Left hindlimb (tissue), 1 donor: ENCODE measurements at places on chromosomes 16 and 17.

GRCh38 chr17:80833952-80834892 lies 157.4 kb upstream of the CHMP6 start:
- peak; percentile 81 for DNase-seq

- DNase-seq: no peak
These were observed 17.0 kb downstream of the MAP1LC3B start for GRCh38 chr16:87409153-87409552.

GRCh38 chr17:39011907-39012468 lies 44.8 kb upstream of the FBXO47 start:
- no peak for DNase-seq

- DNase-seq: no peak
These were observed 23.5 kb downstream of the CFAP97D1 start for GRCh38 chr17:43803758-43804157.

DNA sequence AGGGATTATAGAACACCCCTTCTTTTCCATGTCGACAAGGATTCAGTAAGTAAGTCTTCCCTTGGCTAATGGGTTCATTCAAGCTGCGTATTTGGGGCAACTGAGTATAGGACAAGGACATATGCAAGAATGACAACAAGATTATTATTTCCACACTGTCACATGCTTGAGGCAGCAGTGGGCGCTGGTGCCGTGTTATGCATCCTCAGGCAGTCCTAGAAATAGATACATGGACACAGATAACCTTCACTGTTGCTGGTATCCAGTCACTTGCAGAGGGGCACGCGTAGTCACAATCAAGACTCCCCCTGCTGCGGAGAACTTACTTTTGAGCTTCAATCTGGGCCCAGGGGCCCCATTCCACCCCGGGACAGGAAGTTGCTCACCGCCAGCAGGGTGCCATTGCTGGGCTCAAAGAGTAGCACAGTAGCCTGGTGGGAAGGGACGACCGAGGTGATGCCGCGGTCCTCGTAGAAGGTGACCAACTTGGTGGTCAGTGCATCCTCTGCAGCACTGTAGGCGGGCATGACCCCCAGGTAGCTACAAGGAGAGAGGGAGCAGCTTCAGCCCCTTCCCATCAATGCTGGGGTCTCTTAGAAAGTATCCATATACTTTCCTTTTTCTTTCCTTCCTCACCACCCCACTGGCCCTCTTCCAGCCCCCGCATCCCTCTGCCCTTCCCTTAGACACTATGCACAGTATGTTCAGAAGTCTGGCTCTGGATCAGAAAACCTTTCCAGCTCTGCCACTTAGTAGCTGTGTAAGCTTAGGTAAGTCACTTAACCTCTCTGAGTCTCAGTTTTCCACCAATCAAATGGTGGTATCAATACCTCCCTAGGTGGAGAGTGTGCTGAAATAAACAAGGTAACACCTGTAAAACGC lies 804 bp downstream of the CRYM start:
- DNase-seq: no peak
